NCI-H345 (cell line): ENCODE measurements at places on chromosomes 11 and 22.

DNA sequence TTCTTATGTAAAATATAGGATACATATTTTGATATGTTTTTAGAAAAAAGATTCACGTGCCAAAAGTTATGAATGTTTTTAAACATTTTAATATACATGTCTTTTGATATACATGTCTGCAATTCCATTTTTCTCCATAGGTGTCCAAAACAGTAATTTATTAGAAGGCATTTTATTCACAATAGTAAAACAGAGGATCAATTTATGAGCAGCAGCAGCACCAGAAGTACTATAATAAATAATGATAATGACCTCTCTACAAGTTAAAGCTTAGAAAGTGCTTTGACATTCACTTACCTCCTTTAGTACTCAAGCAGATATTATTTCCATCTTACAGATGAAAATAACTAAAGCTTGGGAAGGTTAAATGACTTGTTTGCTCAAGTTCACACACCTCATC lies 96.7 kb upstream of the DBX1 start:
- DNase-seq = no peak

- no peak for DNase-seq
These were observed 6.5 kb upstream of the DRICH1 start for GRCh38 chr22:23638611-23639010.

- peak; percentile 13 for DNase-seq
These were observed 44.9 kb downstream of the PLEKHA7 start for GRCh38 chr11:16969010-16969999.

GRCh38 chr11:29009426-29009825 lies 901.2 kb downstream of the METTL15 start:
- DNase-seq = no peak

- no peak for DNase-seq
These were observed 16.7 kb downstream of the MMP7 start for GRCh38 chr11:102513869-102514268.

DNA sequence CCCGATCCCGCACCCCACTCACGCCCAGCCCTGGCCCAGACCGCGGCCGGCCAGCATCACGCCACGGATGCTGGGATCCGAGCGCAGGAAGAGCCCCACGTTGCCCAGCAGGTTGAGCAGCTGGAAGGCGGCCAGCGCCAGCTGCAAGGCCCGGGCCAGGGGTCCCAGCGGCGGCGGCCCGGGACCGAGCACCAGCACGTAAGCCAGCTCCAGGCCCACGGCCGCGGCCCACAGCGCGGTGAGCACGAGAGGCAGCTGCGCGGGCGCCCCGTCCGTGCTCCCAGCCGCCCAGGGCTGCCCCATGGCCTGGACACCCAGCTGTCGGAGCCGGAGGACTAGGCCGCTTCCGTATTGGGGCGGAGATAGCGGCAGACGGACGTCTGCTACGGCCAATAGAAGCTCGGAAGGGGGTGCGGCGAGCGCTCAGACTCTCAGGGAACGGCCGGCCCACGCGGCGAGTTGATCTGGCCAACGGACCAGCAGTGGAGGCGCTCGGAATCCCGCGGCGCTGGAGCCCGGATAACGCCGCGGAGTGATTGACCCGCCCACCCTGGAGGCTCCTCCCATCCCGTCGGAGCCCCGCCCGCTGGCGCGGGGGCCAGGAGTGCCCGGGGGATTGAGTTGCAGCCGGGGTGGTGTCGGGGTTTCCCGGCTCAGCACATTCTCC lies at the start of gene ZDHHC24:
TSS of gene ZDHHC24 (minus strand) at position 348 of the 667 bp plus-strand sequence. CDS start at position 303, 45 bp downstream.
- peak; percentile 92 for DNase-seq

GRCh38 chr11:78031629-78032028 lies 8.6 kb upstream of the KCTD14 start:
- no peak for DNase-seq

- DNase-seq = peak; percentile 39
These were observed 53.8 kb downstream of the PACS1 start for GRCh38 chr11:66123902-66124301.

- no peak for DNase-seq
These were observed 26.1 kb upstream of the SMIM38 start for GRCh38 chr11:69129647-69130046.

GRCh38 chr11:65718964-65719492 lies 1.6 kb downstream of the RNASEH2C start:
- no peak for DNase-seq

GRCh38 chr11:68106165-68106940 lies 14.8 kb downstream of the CHKA start:
- DNase-seq = no peak

- DNase-seq = no peak
These were observed 106.2 kb downstream of the ETS1 start for GRCh38 chr11:128481135-128481534.

GRCh38 chr11:115128226-115128625 lies 376.0 kb downstream of the CADM1 start:
- no peak for DNase-seq

- DNase-seq = no peak
These were observed 5.5 kb downstream of the B3GNT6 start for GRCh38 chr11:77039491-77040400.

DNA sequence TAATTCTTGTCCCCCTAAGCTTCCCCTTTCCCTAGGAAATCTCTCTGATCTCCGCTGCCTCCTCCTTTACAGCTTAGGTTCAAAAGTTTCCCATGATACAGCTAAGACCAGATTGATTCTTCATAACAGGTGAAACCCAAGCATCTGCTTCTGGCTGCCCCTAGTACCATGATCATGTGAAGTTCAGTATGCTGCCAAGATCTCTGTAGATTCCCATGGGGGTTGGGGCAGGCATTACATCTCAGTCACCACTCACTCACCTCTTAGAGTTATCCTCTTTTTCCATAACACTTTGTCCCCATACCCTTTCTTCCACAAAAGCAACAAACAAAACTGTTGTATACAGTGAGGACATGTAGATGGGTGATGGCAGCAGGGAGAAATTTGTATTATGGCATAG lies 44.0 kb downstream of the RRP8 start:
- DNase-seq = no peak

DNA sequence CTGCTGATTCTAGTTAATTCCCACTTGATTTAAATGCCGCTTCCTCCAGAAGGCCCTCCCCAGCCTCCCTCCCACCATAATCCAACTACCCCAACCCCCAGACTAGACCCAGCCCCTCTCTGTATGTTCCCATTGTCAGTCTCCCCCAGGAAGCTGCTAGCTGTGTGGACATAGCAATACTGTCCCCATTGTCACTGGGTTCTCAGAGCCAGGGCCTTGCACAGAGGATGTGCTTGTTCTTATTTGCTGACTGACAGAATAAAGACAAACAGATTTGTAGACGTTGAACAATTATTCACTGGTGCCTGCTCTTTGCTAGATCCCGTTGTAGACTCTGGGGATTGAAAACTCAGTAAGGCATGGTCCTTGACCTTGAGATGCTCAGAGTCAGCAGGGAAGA lies 45.7 kb upstream of the NAV2 start:
- DNase-seq = peak; percentile 40

DNA sequence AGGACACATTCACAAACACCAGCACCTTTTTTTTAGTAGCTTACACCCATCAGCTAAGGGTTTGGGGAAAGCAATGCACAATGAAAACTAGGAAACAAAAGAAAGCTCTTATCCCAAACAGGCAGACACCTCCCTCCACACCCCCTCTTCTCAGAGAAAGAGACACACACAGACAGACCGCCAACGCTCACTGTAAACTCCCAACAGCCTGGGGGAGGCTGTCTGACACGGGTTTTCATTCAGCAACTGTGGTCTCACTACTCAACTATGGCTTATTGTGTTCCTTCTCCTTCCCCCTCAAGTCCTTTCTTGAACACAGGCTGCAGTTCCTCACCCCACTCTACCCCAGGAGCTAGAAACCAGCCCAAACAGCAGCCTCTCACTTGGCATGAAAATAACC lies 123.4 kb downstream of the C11orf58 start:
- DNase-seq = no peak

- no peak for DNase-seq
These were observed 55.3 kb upstream of the GCAT start for GRCh38 chr22:37752189-37753087.

DNA sequence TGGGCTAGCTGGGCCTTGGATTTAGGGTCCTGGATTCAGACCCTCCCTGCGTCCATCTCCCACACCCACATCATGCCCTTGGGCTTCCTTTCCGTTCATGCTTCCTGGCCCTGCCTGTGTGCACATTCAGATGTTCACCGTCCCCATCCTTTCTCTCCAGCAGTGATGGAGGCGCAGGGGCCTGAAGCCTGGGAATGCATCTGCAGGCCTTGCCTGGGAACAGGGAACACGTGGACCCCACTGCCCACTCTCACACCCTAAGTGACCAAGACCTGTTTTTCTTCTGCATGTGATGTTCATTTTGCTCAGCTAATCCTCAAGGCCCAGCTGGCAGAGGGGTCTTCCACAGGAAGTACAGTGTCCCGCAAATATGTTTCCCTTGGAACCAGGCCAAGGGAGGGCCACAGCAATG lies 91.6 kb upstream of the PARVA start:
- no peak for DNase-seq

- no peak for DNase-seq
These were observed 79.5 kb downstream of the PARVA start for GRCh38 chr11:12456651-12457579.

- peak; percentile 71 for DNase-seq
These were observed 12.3 kb upstream of the BID start for GRCh38 chr22:17786435-17787161.

GRCh38 chr22:44738347-44738715 lies 14.0 kb upstream of the ARHGAP8 start:
- DNase-seq = no peak

- DNase-seq = no peak
These were observed 58.9 kb upstream of the THY1 start for GRCh38 chr11:119481667-119482400.

- no peak for DNase-seq
These were observed 89.0 kb downstream of the RELT start for GRCh38 chr11:73465023-73465675.

GRCh38 chr11:133070021-133070713 lies 462.1 kb downstream of the OPCML start:
- no peak for DNase-seq

- no peak for DNase-seq
These were observed 93.1 kb downstream of the C11orf58 start for GRCh38 chr11:16831316-16832192.

DNA sequence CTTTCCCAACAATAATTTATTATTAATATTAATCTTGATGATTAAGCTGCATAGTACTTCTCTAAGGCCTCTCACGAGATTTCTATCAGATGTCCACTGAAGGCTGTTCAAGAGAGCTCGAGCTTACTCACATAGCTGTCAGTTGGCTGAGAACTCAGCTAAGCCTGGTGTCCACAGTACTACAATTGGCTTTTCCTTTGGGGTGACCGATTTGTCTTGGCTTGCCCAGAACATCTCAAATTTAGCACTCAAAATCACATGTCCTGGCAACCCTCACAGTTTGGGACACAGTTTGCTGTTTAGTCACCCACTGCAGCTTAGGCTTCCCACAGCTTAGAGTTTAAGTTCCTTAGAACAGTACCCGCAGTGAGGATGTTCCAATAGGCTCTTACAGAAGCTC lies 96.5 kb downstream of the LUZP2 start:
- DNase-seq = no peak

- DNase-seq = no peak
These were observed 32.5 kb downstream of the MPPED2 start for GRCh38 chr11:30553521-30554110.

- DNase-seq = peak; percentile 4
These were observed 87.6 kb upstream of the FSHB start for GRCh38 chr11:30143098-30143705.

DNA sequence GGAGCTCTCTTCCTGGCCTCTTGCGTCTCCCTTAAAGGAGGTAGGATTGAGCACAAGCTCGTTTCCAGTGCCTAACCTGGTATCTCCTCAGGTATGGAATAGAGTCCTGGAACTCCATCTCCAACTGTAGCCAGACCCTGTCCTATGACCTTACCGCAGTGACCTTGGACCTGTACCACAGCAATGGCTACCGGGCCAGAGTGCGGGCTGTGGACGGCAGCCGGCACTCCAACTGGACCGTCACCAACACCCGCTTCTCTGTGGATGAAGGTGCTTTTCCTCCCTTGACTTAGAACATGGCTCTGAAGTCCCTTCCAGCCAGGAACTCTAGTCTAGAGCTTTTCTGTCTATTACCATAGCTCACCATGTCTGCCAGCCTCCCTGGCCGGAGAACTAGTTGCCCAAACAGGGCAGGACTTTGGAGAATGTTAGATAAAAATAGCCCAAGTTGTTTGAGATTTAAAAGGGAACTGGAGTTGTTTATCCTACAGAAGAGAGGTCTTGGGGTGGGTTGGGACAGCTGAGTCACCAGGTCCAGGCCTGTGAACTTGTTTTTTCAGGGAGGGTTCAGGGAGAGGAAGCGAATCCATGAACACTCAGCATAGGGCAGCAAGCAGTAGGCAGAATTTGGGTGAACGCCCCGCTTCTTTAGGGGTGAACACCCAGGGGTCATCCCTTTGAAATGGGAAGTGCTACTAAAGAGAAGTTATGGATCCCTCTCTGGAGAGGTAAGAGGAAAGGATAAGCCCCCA lies 3.3 kb downstream of the IL10RA start:
- no peak for DNase-seq

GRCh38 chr11:100296051-100296679 lies 390.9 kb upstream of the ARHGAP42 start:
- DNase-seq = no peak

DNA sequence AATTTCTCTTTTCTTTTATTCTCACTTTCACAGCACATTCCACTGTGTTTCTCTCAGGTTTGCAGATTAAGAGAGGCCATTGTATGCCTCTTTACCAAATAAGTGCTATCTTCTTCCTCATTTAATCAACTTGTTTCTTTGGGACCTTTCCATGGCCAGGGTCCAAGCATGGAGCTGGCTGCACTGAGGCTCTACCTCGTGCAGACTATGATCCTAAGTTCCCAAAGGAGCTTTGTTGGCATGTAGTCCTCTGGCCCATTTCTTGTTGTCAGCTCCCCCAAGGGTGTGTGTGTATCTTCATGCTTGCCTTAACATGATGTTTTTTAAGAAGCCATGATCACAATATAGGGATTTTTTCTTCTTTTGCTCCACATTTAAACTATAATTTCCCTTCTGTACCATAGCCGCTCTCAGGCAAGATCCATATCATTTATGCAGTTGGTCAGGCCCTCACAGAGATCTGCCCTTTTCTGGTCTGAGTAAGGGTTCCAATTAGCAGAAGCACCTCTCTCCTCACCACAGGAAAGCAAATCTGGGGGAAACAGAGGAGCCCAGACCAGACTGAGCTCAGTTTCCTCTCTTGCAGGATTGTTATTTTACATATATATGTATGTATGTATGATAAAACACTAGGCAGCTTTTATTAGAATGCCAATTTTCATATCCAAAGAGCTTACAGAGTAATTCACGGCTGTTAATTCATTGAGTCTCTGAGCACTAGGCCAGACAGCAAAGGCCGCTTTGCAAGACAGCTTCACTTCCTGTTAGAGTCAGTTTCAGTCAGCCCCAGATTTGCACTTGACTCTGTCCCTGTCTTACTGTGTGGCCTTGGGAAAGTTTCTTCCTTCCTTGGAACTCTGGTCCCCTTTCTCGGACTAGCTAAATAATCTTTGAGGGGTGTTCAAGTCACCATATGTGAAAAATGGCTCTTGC lies 34.3 kb downstream of the CYB5R2 start:
- no peak for DNase-seq

- DNase-seq = peak; percentile 33
These were observed 2.3 kb downstream of the CASTOR1 start for GRCh38 chr22:30286813-30287647.

- no peak for DNase-seq
These were observed 94.9 kb downstream of the PRR5L start for GRCh38 chr11:36390963-36391471.
